GM03348 (cell line): ENCODE measurements at places on chromosomes 2 and 18.

DNA sequence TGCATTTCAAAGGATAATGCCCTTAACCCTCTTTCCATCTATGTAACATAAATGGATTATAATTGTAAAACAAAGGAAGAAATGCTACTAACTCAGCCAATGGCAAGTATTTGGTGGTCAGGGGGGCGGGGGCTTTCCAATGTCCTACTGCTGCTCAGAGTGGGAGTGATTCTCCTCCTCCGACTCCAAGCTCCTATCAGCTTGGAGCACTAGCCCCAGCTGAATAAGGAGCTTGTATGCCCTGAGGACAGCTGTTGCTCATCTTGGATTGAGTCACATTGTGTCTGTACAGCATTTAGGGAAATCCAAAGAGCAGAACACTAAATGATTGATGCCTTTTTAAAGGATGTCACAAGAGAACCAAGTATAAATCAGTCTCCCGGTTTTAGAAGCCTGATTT, 105.6 kb upstream of the ZNF521 start:
- DNase-seq = no peak

GRCh38 chr2:20934236-20934635, 109.6 kb downstream of the APOB start:
- no peak for DNase-seq

- DNase-seq = peak; percentile 58
These were observed 66.9 kb upstream of the RBM44 start for GRCh38 chr2:237731663-237732062.

GRCh38 chr18:58858591-58859468, 5.8 kb upstream of the ZNF532 start:
- DNase-seq = peak; percentile 65

DNA sequence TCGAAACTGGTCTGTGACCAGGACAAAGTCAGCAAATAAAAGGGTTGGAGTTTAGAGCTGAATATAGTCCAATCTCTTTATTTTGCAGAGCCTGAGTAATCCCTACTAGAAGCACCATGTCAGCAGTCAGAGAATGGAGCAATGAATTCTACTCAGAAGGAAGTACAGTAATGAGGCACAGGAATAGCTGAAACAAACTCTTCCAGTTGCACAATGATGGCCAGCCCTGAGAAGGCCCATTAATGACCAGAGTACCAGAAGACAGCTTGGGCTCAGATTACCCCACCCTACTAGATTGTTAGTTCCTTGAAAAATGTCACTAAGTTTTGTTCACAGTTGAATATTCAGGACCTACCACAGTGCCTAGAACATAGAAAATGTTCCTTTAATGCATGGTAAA, 40.3 kb upstream of the SCG2 start:
- no peak for DNase-seq

DNA sequence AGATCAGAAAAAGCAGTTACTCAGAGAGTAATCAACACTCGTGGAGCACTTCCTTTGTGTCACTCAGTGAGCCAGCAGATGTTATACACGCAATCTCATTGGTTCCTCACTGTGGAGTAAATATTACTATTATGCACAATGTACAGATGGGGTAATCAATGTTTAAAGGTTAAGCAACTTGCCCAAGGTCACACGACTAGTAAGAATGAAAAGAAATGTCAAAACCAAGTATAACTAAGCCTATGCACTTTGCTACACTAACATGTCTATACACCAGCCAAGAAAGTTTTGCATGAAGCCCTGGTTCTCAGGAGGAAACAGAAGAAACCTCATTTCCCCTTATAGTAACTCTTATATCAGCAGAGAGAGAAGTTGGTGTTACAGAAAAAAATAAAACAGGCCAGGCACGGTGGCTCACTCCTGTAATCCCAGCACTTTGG, 5.4 kb downstream of the METTL21A start:
- no peak for DNase-seq

DNA sequence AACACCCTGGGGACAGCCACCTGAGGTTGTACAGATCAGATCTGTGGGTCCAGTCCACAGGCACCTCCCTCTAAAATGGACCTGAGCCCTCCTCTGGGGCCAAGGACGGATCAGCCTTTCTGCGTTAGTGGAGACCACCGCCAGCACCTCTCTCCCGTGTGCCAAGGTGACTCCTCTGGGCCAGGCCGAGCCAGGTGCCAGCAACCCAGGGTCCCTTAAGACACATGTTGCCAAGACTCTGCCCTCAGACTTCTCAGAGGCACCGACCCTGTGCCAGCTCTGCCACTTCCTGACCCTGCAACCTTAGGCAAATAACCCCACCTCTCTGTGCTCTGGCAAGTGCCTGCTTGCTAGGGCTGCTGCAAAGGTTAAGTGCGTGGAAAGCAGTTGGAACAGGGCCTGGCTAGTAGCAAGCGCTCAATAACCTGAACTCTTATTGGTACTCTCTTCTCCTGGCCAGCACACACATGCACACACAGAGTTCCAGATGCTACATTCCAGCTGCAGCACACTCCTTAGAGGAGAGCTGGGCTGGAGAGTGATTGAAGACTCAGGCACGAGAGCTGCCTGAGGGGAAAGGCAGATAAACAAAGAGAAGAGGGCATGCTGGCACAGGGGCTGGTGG, 105.6 kb downstream of the TNS1 start:
- no peak for DNase-seq

- DNase-seq = peak; percentile 78
These were observed 487.4 kb upstream of the ZEB2 start for GRCh38 chr2:145007093-145007959.

GRCh38 chr2:127609818-127610217, 36.1 kb upstream of the GPR17 start:
- no peak for DNase-seq

DNA sequence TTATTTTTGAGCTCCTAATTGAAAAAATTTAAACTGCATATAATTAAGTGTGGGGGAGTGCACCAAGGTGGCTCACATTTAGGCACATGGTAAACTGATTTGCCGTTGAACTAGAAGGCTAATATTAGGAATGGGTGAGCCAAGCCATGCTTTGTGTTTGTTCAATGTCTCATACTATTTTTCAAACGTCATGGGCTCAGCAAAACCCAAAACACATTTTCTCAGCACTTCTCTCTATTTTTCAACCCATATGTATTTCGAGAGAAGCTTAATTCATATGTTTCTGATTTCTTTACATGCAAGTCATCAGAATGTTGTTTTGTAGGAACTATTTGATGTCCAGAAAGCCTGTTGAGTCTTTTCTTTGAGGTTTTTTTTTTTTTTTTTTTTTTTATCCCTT, 291.2 kb downstream of the TCF4 start:
- no peak for DNase-seq
